ENCODE measurements at places on chromosomes 4 and X.

DNA sequence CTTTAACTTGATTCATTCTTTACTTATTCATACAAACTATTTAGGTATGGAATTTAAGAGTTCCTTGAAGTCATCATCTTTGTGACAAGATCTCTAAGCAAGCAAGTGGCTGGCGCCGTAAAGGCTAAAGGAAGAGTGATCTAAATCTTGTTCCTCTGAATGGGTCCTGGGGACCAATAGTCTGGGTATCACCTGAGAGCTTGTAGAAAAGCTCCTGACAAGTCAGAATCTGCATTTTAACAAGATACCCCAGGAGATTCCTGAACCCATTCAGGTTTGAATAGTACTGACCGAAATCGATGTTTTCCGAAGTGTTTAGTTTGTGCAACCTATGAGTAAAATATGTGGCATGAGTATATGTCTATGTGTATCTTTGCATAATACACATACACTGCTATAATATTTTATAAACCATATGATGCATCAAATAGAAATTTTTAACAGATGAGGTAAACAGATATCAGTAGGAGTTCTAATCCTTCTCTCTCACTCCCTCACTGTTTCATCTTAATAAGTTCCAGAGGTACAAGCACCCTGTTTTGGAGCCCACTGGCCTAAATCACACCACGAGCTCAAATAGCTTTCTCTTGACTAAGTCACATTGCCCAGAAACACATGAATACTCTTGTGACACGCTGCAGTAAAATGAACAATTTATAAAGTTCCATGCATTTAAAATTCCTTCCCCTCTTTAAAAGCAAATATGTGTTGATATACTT lies 170.0 kb downstream of the RELL1 start:
- DNase-seq, result no peak

DNA sequence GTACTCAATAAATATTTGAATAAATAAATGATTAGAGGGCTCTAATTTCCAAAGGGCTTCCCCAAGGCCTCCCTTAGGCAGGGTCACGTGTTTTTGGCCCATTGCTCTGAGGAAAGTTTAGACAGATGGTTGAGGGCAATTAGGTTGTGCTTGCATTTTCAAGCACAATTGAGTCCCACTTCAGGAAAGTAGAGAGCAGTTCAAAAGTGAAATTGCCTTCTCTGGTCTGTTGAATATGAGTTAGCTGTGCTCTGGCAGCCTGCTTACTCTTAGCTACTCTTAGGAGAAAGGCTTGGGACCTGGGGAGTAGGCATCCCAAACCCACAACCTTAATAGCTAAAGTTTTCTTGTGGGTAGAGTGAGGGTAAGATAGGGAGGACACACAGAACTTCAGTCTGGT lies 9.0 kb upstream of the DRP2 start:
- no peak for DNase-seq

DNA sequence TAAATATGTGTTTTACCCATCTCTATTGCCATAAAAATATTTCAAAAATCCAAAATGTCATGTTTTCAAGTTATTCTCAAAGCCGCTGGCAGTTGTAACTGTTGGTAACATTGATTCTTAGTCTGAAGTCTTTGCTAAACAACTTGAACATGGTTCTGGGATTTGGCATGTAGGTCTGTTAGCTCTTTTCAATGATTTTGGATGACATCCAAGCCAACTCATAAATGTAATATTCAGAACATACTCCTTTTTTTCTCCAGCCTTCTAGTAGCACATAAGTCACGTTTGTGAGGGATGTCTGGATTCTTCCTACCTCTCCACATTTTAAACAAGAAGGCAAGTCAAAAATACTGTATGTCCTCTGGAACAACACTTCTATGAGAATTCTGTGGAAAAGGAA lies 305.3 kb downstream of the PRR32 start:
- no peak for DNase-seq

DNA sequence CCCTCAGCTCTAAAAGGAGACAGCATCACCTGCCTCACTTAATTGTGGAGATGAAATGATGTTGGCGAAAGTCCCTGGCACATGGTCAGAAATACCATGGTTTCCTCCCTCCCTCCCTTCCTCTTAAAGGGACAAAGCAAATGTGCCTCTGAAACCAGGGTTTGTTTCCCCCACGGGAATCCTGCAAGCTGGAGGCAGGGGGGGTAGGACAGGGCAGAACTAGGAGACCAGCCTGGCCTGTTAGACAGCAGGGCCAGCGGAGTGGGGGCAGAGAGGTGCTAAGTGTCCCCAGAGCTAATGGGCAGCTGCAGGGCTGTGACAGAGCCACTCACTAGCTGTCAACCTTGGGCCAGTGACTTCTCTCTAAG lies 5.7 kb downstream of the RTL5 start:
- no peak for DNase-seq

Data from SW 1271 (cell line).